Kidney glomerular epithelial cell (primary cell): ENCODE measurements at places on chromosomes 1 and 21.

DNA sequence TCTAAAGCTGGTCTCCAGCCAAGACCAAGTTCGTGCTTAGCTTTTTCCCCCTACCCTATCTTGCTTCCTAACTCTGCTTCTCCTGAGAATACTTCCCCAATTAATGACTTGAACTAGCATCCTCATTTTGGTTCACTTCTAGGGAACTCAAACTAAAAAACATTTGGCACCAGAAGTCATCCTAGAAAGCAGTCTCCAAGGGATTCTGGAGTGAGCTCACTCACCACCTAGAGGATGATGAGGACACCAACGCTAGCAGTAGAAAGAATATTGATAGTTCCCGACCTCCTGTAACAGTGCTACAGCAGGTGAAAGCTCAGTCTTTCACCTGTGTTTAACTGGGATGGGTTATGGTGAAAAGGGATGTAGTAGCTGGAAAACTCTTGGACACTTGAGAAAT, 4.7 kb upstream of the PSMB2 start:
- DNase-seq, result no peak

DNA sequence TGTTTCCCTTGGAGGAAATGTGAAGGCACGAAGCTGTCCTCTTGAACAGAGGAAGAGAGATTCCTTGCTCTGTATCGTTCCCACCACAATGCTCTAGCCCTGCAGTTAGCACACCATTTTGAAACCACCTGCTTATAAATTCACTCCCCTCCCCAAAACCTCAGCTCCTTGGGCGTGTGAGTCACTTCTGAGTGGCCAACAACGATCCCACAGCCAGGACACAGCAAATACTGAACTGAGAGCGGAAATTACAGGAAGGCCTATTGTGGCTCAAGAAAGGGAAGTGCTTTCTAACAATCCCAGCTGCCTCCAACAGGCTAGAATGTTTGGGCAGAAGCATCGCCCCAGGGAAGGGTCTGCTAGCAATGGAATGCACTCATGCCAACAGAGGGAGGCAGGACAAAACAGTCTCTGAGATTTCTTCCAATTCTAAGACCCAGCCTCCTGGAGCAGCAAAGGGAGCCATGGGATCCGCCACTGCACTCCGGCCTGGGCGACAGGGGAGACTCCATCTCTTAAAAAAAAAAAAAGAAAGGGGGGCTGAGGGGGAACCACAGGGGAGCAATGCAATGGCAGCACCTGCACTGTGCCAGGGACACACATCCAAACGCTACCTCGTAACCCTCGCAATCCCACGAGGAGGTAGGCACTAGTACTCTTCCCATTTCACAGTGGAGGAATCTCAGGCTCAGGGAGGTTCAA, 1.9 kb downstream of the TMEM53 start:
- DNase-seq, result no peak

DNA sequence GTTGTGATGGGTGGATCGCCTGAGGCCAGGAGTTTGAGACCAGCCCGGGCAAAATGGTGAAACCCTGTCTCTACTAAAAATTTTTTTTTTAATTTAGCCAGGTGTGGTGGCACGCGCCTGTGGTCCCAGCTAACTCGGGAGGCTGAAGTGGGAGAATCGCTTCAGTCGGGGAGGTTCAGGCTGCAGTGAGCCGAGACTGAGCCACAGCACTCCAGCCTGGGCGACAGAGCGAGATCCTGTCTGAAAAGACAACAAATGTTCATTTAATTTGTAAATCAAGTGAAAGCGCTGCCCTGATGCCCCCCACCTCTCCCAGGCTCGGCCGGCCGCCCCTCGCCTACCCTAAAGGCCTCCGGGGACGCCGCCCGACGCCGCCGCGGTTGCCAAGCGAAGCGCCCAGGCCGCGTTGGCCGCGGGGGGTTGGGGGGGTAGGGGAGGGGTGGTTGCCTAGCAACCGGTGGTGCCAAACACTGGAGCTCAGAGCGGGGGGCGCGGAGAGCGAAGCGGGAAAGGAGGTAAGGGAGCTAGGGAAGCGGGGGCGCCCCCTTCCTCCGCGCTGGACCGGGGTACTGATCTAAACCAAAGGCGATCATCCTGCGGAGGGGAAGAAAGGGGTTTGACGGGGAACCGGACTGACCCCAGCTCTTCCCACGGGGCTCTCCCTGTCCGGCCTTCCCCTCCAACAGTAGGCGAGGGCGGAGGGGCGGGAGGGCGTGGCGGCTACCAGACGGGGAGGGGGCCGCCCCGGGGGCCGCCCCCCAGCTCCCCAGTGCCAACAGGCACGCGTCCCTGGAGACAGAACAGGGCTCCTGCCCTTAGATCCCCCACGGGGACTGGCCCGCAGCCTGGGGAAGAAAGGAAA, at the start of gene TEKT2:
Gene TEKT2 (plus strand): TSS at position 460 of the 862 bp plus-strand sequence. CDS start 828 bp downstream, outside the sequence.
- DNase-seq, result no peak

GRCh38 chr21:45082736-45083135, 8.4 kb downstream of the ADARB1 start:
- DNase-seq, result no peak

DNA sequence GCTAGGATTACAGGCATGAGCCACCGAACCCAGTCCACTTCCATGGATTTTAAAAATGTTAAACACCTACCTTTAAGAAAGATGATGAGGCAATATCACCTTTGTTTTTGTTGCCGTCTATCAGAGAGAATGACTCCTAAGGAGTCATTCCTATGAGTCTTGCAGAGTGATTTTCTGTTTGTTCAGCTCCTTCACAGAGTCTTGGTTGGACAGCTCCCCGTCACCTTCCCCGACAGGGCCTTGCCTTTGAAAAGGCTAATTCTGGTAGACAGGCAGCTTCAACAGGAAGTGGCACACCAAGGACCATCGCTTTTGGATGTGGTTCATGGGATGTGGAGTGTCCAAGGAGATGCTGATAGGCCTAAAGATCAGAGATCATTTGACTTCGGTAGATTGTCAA, 17.5 kb downstream of the ZBTB18 start:
- peak; percentile 49 for DNase-seq

DNA sequence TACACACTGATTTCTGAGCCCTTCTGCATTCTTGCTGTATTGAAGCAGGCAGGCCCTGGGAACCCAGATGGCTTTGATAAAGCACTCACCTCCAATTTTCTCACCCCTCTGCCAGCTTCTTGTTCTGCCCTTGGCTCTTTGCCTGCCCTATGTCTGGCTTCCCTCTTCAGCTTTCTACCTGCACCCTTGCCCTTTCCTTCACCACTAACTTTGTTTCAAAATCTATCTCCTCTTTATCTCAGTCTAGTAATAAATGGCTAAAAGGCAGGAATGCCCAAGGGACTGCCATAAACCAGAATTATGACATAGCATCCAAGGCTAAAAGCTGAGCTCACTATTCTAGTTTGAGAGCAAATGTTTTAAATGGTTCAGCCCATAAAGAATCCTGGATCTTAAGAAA, 178.7 kb downstream of the TNR start:
- DNase-seq, result no peak

DNA sequence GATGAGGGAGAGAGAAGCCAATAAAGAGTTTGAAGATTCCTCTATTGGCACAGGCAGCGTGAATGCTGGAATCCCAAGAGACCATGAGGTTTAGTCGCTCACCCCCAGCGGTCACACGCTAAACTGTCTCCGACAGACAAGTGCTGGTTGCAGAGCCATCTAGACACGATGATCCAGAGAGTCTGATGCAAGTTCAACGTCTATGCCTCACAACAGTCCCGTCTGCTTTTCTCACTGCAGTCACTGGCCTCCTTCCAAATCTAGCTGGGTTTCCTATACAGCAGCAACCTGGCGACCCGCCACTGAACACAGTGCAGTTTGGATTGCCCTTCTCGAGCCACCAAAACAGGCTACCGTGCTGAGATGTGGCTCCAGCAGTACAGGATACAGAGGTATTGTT, 98.6 kb upstream of the KRTAP19-8 start:
- DNase-seq, result no peak

- no peak for DNase-seq
These were observed 346.2 kb upstream of the LRRC7 start for GRCh38 chr1:69221524-69221923.

GRCh38 chr1:78165816-78166215, 120.0 kb downstream of the GIPC2 start:
- DNase-seq, result no peak

GRCh38 chr1:52674497-52675384, 23.4 kb downstream of the COA7 start:
- DNase-seq, result peak; percentile 42

GRCh38 chr1:37055631-37056030, 21.3 kb upstream of the GRIK3 start:
- no peak for DNase-seq

DNA sequence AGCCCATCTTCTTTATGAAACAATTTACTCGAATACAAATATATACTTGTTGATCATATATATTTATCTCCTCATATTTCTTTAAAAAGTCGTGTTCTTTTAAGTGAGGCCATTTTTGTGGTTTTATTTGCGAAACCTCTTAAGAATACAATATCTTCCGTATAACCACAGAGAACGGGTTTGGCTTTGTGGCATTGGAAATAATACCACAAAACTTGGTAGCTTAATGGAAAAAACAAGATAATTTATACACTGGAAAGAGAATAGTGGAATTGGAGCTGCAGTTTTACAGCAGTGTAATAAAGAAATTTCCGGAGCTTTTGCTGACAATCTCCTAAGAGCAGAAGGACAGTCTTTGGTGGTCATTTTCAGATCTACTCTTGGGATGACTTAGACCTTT, 29.4 kb downstream of the PTGFR start:
- DNase-seq, result no peak

GRCh38 chr1:24438423-24438901, 22.9 kb downstream of the NIPAL3 start:
- no peak for DNase-seq

- DNase-seq, result no peak
These were observed 171.8 kb downstream of the FCRL5 start for GRCh38 chr1:157380523-157380922.
